Heart left ventricle (tissue), 16 donors: ENCODE measurements at places on chromosomes 16 and 17. TPM values are rescaled to one million over a fixed set of nuclear protein-coding genes. Genes with fewer than 3 reads are reported as not detected.
A peak's percentile ranks its signal among the peaks of the same experiment; 100 is the strongest.

The HS3ST2 gene
- 0.32 TPM for total RNA-seq

The GNAO1 gene
- total RNA-seq: 8.1 TPM

The KRT31 gene
- not detected for total RNA-seq

The KRTAP4-5 gene
- total RNA-seq: not detected

The ANKRD40CL gene
- total RNA-seq: not detected

The NDRG4 gene
- total RNA-seq: 722 TPM

The FBXW10 gene
- not detected for total RNA-seq

DNA sequence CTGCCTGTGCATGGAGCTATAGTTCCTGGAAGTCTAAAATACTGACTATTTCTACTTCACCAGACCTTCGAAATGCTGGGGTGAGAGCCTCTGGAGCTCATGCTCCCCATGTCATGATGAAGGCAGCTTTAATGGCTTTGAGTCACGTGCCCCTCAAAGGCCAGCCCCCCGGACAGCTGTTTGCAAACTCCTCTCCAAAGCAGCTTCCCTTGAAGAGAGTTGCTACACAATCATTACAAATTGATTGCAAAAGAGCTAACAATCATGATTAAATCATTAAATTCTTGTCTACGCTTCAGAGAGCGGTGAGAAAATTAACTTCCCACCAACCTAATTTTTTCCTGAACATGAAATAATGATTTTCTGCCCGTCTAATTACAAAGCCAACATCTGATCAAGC lies 134.8 kb upstream of the IRX6 start:
- peaks cover 2% of the 10 kb centered on the region for H3K27me3 ChIP-seq
- no peak overlapping the region for H3K27ac ChIP-seq
- no peaks in the 10 kb centered on the region for H3K4me1 ChIP-seq

DNA sequence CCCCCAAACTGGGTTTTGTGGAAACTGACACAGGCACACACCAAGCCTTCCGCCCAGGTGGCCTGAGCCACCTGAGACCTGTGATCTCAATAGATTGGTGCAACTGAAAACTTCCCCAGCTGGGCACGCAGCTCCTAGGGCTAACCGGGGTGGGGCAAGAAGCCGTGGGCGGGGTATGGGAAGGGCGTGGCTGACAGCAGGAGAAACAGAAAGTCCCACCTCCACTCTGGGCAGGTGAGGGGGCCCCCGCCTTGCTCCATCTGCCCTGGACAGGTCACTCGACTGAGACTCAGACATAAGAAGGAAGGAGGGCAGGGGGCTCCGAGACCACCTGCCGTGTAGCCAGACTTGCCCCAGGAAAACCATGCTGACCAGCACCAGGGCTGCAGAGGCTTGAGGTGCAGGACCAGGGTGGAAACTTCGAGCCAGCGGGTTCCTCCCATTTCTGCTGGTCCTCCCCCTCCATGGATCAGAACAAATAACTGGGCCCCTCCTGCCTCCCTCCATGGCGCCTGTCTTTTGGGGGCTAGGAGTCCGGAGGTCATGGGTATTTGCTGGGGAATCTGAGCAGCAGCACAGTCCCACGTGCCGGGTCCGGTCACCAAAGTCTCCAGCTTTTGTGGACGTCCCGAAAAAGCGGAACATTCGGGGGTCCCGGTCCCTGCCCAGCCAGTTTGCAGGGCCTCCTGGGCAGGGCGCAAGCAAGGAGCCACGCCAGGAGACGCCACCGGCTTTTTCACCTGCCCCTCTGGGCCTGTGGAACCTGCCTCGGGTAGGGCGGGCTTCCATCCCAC lies 1.3 kb downstream of the TIMP2 start:
- no peaks in the 10 kb centered on the region for H3K27me3 ChIP-seq
- H3K4me1 ChIP-seq: peaks cover 55% of the 10 kb centered on the region
- H3K36me3 ChIP-seq: no peaks in the 10 kb centered on the region
- DNase-seq: peak; percentile 60
- peak overlapping the region; percentile 82 for H3K4me3 ChIP-seq

GRCh38 chr17:14297161-14297851 lies 3.6 kb upstream of the HS3ST3B1 start:
- peaks cover 81% of the 10 kb centered on the region for H3K27me3 ChIP-seq
- H3K4me3 ChIP-seq: peak overlapping the region; percentile 54
- H3K36me3 ChIP-seq: no peaks in the 10 kb centered on the region

GRCh38 chr17:63270610-63271009 lies 175.5 kb downstream of the CYB561 start:
- no peak overlapping the region for H3K4me3 ChIP-seq
- peaks cover 19% of the 10 kb centered on the region for H3K36me3 ChIP-seq
- peaks cover 22% of the 10 kb centered on the region for H3K4me1 ChIP-seq
- H3K27ac ChIP-seq: no peak overlapping the region
- no peak for DNase-seq

GRCh38 chr17:16872351-16873173 lies 99.4 kb downstream of the TNFRSF13B start:
- H3K36me3 ChIP-seq: no peaks in the 10 kb centered on the region
- H3K4me1 ChIP-seq: no peaks in the 10 kb centered on the region
- no peak overlapping the region for H3K27ac ChIP-seq
- H3K4me3 ChIP-seq: no peak overlapping the region
- H3K27me3 ChIP-seq: no peaks in the 10 kb centered on the region

- no peak within 1 kb of the TSS for H3K4me3 ChIP-seq
- H3K27me3 ChIP-seq: peaks cover 18% of the 10 kb centered on the region
- DNase-seq: no peak
These were observed at the start of gene IL17C for GRCh38 chr16:88638323-88639230. Gene IL17C (plus strand): TSS chr16:88638572. CDS start chr16:88638642, 70 bp downstream.

GRCh38 chr17:12089809-12090384 lies 69.2 kb downstream of the MAP2K4 start:
- H3K27ac ChIP-seq: no peak overlapping the region
- H3K36me3 ChIP-seq: no peaks in the 10 kb centered on the region
- no peak for DNase-seq
- no peaks in the 10 kb centered on the region for H3K27me3 ChIP-seq
- H3K4me1 ChIP-seq: peaks cover 5% of the 10 kb centered on the region
- H3K4me3 ChIP-seq: no peak overlapping the region

DNA sequence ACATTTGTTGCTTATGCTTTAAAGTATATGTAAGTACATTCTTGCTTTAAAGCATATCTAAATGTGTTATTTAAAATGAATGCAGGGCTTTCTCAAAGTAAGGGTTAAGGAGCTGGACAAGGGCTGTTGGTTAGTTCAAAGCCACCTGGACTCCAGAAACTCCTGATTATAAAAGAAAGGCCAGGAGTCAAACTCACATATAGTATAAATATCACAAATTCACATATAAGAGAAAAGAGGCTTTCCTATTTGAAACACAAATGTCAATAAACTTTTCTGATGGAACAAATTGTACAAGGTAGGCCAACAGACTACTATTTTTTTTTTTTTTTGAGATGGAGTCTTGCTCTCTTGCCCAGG lies 84.5 kb upstream of the CORO6 start:
- DNase-seq: no peak
- H3K27ac ChIP-seq: peak overlapping the region; percentile 98
- H3K4me3 ChIP-seq: no peak overlapping the region
- no peaks in the 10 kb centered on the region for H3K36me3 ChIP-seq

DNA sequence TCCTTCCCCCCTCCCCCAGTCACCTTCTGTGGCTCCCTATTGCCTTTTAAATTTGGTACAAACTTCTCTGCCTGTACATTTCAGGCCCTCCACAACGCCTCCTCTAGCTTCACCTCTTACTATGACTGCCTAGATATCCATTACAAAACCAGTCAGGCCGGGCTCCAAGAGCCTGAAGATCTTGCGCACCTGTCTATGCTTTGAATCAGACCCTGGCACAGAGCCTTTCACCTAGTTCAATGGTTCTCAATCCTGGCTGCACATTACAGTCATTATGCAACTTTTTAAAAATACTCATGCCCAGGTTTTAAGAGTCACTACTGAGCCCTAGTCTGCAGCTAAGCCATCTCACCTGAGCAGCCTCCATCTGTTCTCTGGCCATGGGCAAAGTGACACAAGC lies 1.6 kb upstream of the GAS7 start:
- H3K27me3 ChIP-seq: peaks cover 14% of the 10 kb centered on the region
- H3K4me1 ChIP-seq: no peaks in the 10 kb centered on the region
- H3K36me3 ChIP-seq: no peaks in the 10 kb centered on the region
- DNase-seq: no peak
- H3K4me3 ChIP-seq: no peak overlapping the region

DNA sequence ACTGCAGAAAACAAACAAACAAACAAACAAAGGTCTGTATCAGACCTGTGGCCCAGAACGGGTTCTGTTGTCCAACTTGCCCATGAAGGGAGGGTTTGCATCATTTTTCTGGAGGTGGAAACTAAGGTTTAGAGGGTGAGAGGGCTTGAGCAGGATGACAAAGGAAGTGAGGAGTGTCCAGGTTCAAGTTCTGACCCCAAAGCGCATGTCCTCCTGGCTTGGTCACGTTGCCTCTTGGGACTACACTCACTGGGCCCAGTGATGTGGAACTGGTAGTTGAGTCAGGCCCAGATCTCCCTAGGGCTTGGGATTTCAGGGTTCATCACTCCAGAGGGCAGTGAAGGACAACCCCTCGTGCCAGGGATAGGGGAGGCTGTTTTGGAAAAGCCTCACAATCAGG lies 1.8 kb downstream of the SREBF1 start:
- H3K4me1 ChIP-seq: peaks cover 47% of the 10 kb centered on the region
- no peak for DNase-seq
- H3K27me3 ChIP-seq: no peaks in the 10 kb centered on the region
- peak overlapping the region; percentile 99 for H3K27ac ChIP-seq
- no peaks in the 10 kb centered on the region for H3K36me3 ChIP-seq
- no peak overlapping the region for H3K4me3 ChIP-seq

GRCh38 chr17:50853015-50853615 lies 13.0 kb downstream of the TOB1 start:
- H3K36me3 ChIP-seq: no peaks in the 10 kb centered on the region
- H3K4me1 ChIP-seq: peaks cover 9% of the 10 kb centered on the region
- no peak overlapping the region for H3K4me3 ChIP-seq
- H3K27me3 ChIP-seq: no peaks in the 10 kb centered on the region
- peak overlapping the region; percentile 92 for H3K27ac ChIP-seq
- no peak for DNase-seq

DNA sequence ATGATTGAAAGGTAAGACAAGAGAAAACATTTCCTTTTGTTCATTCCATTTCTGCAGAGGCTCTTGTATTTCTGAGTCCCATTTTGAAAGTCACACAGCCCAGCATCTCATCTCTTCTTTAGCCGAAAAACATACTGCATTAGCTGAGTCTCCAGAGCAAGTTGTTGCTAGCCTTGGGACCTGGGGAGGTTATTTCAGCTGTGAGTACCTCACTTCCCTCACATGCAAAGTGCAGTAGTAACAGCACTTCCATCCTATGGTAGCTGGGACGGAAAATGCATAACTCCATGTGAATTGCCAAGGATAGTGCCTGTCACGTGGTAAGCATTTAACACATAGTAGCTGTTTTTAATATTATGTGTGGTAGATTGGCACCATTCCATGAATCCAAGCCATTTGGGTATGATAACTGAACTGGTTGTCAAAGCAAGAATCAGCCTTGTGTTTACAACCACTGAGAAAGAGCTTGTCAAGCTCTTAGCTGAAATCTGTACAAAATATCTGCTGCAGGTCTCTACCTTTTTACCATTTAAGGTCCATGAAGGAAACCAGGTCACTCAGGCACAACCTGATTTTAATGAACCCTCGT lies 345.7 kb downstream of the CDH13 start:
- no peaks in the 10 kb centered on the region for H3K4me1 ChIP-seq
- no peak overlapping the region for H3K27ac ChIP-seq
- H3K36me3 ChIP-seq: no peaks in the 10 kb centered on the region
- H3K4me3 ChIP-seq: no peak overlapping the region
- H3K27me3 ChIP-seq: no peaks in the 10 kb centered on the region
- DNase-seq: no peak

DNA sequence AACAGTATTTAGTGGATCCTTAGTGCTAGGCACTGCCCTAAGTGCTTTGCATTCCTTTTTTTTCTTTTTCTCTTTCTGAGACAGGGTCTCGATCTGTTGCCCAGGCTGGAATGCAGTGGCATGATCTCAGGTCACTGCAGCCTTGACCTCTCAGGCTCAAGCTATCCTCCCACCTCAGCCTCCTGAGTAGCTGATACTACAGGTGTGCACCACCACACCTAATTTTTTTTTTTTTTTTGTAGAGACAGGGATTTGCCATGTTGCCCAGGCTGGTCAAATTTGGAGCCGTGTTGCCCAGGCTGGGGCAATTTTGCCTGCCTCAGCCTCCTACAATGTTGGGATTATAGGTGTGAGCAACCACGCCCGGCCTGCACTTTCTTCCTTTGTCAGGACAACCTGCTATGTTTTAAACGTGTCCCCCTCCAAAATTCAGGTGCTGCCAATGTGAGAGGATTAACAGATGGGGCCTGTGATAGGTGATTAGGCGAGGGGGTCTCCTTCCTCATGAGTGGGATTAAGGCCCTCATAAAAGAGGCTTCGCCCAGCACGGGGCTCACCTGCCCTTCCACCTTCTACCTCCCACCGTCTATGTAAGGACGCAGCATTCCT lies 5.4 kb downstream of the NQO1 start:
- H3K27me3 ChIP-seq: no peaks in the 10 kb centered on the region
- no peak overlapping the region for H3K27ac ChIP-seq
- no peak for DNase-seq
- peaks cover 26% of the 10 kb centered on the region for H3K36me3 ChIP-seq
- no peak overlapping the region for H3K4me3 ChIP-seq

DNA sequence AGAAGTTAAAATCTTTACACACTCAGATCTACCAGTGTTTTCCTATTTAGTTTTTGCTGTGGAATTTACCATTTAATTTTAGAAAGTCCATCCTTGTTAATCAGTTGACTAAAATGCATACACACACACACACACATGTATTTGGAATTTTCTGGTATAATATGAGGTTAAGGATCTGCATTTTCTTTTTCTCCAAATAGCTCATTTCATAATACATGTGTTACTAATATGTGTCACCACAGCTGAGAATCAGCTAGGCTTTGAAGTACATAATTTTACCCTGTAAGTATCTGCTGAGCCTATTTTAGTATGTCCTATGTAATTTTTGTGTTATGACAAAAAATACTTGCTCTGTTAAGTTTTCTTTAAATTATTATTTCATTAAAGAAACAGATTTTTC lies 143.2 kb downstream of the PHKB start:
- no peak overlapping the region for H3K27ac ChIP-seq
- H3K4me1 ChIP-seq: no peaks in the 10 kb centered on the region
- DNase-seq: no peak
- H3K27me3 ChIP-seq: no peaks in the 10 kb centered on the region
- H3K4me3 ChIP-seq: no peak overlapping the region
- H3K36me3 ChIP-seq: no peaks in the 10 kb centered on the region

DNA sequence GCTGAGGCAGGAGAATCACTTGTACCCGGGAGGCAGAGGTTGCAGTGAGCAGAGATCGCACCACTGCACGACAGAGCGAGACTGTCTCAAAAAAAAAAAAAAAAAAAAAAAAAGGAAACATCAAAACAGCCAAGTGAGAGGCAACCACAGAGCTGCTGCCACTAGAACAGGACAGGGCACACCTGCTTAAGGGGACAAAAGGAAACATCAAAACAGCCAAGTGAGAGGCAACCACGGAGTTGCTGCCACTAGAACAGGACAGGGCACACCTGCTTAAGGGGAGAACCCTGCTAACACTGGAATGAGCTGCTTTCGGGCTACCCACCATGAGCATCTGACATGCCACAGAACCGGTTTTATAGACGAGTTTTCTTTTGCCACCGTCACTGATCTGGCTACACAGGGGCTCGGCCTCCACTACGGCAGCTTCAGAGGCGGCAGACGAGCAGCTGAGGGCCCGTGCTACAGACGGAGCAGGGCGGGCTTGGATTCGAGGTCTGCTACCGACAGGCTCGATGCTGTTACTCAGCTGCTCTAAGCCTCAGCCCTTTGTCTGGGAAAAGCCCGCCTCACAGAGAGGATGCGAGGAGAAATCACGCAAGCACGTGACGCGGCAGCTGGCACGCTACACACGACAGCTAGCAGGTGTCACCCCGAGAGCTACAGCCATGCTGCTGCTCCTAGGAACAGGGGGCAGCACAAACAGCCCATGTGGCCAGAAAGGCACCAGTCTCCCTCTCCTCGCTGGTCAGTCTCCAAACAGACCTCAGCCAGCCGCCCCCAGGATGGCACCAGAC lies 2.0 kb downstream of the P4HB start:
- peaks cover 56% of the 10 kb centered on the region for H3K4me1 ChIP-seq
- H3K4me3 ChIP-seq: peak overlapping the region; percentile 92
- DNase-seq: no peak
- H3K27ac ChIP-seq: no peak overlapping the region
